8988T (cell line): ENCODE measurements at places on chromosomes 1 and 21.

DNA sequence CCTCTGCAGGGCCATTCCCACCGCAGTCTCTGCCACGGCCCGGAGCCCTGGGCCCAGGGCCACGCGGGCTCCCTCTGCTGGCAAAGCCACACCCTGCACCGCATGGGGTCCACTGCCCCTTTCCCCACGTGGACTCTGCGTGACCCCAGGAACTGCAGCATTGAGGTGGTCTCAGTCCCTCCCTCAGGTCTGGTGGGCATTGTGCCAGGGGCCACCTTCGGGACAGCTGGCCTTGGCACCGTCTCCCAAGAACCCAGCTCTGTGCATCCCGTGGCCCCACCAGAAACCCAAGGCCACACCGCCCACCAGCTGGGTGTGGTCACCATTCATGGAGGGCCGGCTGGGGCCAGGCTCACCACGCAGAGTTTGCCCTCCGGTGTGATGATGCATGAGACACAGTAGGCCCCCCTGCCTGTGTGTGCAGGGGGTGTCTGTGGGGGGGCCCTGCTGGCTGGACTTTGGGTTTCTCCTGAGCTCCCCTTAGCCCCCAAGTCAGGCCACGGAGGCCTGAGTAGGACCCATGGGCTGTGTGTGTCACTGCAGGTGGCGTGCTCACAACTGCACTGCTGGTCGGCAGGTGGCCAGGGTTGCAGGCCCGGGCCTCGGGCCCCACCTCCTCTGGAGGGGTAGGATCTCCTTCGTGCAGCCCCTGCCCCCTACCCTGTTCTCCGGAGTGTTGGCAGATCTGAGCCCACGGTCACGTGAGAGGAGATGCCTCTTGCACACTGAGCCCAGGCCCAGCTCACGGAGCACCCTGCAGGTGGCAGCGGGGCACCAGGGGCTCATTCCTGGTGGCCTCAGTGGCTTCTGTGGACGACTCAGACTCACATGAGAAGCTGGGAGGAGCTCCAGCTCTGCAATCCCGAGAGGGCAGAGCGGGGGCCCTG, 5.8 kb downstream of the VWA1 start:
- DNase-seq, result peak; percentile 98

- DNase-seq, result no peak
Observed at GRCh38 chr1:74763807-74764206, 30.9 kb downstream of the TYW3 start.

- no peak for DNase-seq
Observed at GRCh38 chr1:160451119-160451858, 50.9 kb downstream of the VANGL2 start.

DNA sequence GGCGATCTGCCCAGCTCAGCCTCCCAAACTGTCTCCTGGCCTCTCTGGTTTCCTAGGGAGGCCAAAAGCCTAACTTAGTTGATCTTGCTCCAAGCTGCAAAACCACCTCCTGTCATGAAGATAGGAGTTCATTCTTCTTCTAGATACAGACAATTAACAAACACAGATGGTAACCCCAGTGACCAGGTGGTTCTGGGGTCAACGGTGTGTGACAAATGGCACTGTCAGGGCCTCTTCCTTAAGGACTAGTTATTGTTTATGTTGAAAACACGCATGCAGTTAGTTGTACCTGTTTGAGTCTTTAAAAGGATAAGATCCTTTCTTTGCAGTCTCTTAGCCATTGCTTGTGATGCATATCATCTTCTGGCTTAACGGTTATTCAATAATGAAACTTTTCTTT, 4.6 kb upstream of the UMODL1 start:
- DNase-seq, result no peak

- no peak for DNase-seq
Observed at GRCh38 chr21:33444499-33444898, 35.3 kb downstream of the TMEM50B start.

DNA sequence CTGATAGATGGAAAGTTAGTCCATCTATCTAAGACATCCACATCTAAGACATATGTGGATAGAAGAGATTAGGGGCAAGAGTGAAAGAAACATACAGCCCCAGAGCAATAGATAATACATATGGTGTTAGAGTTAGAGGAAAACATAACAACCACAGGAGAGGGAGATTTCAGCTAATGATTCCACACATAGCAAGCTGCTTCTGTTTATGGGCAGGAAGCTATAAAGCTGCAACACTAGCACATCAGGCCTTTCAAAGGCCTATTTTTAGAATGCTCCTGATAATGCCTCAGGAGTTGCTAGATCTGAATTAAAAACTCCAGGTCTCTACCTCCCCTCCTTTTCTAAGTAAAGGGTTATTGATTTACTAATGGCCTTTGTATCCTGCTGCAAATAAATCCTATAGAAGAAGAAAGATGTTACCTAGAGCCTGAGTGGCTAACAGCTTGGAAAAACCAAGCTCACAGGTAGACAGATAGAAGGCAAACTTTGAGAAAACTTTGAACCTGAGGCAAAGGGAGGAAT, 36.1 kb downstream of the BRINP2 start:
- no peak for DNase-seq

- no peak for DNase-seq
Observed at GRCh38 chr1:229664133-229664689, 38.2 kb downstream of the URB2 start.

- no peak for DNase-seq
Observed at GRCh38 chr1:159089184-159089791, 12.7 kb upstream of the AIM2 start.

- no peak for DNase-seq
Observed at GRCh38 chr1:59718064-59718988, 96.4 kb upstream of the HOOK1 start.

DNA sequence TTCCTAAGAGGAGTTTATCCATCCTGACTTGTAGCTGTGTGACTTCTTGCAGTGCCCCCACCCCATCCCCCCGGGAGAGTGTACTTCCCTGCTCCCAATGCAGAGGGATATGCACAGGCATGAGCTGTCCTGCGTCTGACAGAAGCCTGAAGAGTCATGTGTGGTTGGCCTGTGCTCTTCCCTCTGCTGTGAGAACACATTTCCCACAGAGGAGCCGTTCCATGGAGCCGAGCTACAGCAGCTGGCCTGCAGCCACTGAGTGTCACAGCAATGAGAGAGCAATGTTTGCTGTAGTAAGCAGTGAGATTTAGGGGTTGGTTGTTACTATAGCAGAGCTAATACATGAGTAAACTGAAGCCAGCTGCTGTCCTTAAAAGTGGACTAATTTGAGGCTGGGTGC, 22.0 kb downstream of the PARS2 start:
- DNase-seq, result no peak

DNA sequence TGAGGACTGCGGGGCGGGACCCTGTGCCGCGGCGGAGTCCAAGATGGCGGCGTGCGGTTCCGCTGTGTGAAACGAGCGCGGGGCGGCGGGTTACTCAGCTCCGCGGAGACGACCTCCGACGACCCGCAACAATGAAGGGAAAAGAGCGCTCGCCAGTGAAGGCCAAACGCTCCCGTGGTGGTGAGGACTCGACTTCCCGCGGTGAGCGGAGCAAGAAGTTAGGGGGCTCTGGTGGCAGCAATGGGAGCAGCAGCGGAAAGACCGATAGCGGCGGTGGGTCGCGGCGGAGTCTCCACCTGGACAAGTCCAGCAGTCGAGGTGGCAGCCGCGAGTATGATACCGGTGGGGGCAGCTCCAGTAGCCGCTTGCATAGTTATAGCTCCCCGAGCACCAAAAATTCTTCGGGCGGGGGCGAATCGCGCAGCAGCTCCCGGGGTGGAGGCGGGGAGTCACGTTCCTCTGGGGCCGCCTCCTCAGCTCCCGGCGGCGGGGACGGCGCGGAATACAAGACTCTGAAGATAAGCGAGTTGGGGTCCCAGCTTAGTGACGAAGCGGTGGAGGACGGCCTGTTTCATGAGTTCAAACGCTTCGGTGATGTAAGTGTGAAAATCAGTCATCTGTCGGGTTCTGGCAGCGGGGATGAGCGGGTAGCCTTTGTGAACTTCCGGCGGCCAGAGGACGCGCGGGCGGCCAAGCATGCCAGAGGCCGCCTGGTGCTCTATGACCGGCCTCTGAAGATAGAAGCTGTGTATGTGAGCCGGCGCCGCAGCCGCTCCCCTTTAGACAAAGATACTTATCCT, 430 bp downstream of the RBM15 start:
- no peak for DNase-seq

GRCh38 chr1:175512637-175513412, 230.6 kb downstream of the TNR start:
- no peak for DNase-seq

GRCh38 chr21:41325138-41325912, 8.7 kb downstream of the FAM3B start:
- no peak for DNase-seq

- DNase-seq, result no peak
Observed at GRCh38 chr1:199273837-199274379, 635.1 kb downstream of the PTPRC start.
